SK-N-SH (cell line): ENCODE measurements at places on chromosomes 12 and 14. TPM values are rescaled to one million over a fixed set of nuclear protein-coding genes. Genes with fewer than 3 reads are reported as not detected.

GRCh38 chr12:121524196-121524916 lies 56.5 kb downstream of the KDM2B start:
- no peak for DNase-seq

DNA sequence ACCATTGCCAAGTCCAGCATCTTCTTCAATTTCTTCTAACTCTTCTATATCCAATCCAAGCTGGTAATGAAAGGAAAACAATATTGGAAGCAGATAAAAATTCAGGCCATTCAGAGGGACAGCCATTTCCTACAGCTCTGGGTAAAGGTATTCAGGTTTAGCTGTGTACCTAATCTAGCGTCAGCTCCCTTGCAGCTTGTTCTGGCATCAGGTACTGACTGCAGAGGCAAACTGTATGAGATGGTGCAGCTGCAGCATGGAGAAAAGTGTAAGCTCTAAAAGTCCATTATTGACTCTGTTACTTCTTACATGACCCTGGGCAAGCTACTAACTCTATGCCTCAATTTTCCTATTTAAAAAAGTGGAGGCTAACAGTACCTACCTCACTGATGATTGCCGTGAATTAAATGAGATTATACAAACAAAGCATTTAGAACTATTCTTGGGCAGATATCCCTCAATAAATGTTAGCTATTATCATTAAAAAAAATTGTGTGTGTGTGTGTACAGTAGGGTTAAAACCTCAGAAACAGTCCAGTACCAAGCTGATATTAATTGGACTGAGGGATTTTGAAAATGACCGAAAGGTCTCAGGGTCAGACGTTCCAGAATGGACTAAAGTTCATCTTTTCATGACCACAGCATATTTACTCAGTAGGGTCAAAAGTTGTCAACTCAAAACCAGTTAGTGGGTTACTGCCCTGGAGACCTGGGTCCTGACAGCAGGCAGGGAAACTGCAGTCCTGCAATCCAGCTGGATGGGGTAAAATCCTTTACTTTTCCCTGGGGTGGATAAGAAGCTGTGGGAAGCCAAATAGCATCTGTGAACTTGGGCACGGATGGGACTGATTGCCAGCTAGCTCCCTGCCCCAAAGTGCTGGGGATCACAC lies 8.9 kb downstream of the PYGL start:
- no peak for DNase-seq

DNA sequence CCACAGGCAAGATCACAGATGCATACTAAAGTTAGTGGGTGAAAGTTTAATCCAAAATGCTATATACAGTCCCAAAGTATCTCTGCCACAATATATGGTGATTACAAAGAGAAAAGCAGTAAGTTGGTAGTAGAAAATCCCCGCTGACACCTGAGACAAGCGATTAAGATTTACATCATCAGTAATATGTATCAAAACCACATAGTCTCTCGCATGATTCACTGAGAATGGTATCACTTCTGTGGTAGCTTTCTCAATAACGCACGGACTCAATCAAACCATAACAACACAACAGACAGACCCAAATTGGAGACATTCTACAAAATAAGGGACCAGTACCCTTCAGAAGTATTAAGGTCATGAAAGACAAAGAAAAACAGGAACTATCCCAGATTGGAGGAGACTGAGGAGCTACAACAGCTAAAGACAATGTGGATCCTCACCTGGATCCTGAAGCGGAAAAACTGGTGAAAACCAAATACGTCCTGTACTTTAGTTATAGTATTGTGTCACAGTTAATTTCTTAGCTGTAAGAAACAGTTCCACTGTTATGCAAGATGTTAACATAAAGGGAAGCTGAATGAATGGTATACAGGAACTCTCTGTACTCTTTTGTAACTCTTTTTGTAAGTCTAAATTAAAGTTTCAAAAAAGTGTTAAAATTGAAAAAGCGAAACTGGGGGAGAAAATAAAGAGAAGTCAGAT lies 51.0 kb downstream of the SPTLC2 start:
- no peak for DNase-seq

DNA sequence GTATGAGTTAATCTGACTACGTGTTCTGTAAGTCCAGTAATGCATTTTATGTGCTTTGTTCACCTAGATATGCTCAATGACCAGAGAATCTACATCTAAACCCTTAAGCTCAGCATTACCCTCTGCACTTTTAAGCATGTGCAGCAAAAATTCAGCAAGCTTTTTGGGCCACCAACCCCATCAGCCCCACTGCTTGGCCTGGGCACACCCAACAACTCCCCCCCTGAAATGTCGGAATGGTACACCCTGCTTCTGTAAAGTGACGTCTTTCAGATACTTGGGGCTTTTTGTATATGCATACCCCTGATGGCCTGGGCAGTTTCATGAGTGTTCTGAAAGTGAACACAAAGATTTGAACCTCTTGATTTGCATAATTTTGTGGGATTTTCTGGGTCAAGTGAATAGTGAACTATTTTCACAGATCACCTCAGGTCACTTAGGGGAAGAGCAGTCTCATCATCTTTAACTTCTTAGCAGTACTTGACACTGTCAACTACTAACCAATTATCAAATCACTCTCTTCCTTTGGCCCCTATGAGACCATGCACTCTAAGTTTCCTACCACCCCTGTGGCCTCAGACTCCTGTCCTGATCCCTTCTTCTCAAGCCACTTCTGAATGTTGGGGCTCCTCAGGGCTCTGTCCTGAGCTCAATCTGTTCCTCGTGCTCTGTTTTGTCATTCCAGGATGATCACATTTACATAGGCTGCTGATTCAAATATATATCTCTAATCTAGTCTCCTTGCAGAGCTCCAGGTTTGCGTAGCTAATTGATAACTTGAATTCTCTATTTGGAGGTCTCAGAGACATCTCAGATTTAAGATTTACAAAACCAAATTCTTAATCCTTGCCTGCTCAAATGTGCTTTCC lies 36.3 kb upstream of the PPM1A start:
- no peak for DNase-seq

Gene DIO2
- polyA plus RNA-seq, result 0.91 and 1.1 TPM in 2 replicates

Gene AQP2
- polyA plus RNA-seq, result not detected in 2 replicates

- DNase-seq, result peak; percentile 93
Observed at GRCh38 chr12:1661553-1662335, 29.1 kb upstream of the ADIPOR2 start.

Gene CACNA2D4
- 0.02 TPM in 1 of 2 replicates, not detected in the other for polyA plus RNA-seq

DNA sequence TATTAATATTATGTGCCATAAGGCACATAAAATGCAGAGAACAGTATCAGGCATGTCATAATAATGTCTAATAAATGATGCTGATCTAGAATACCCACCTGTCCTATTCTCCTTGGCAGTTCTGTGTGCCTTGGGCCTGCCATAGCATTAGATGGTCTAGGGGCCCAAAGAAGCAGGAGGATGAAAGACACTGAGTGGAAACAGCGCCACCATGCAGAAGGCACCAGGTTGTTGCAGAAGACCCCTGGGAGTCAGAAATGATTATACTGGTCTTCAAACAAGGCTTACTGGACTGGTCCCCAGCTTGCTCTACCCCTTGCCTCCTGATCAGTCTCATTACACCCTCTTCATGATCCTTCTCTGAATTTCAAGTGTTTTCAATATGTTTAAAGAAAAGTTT lies 353.3 kb downstream of the GRIN2B start:
- no peak for DNase-seq

DNA sequence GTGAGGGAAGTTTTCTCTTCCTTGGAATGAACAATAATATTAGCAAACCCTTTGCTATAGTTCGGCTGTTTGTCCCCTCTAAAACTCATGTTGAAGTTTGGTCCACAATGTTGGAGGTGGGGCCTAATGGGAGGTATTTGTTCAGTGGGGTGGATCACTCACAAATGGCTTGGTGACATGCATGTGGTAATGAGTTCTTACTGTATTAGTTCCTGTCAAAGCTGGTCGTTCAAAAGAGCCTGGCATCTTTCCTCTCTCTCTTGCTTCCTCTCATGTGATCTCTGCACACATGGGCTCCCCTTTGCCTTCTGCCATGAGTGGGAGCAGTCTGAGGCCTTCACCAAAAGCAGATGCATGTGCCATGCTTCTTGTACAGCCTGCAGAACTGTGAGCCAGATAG lies 13.1 kb upstream of the PPP4R4 start:
- no peak for DNase-seq

- DNase-seq, result no peak
Observed at GRCh38 chr12:4045786-4046494, 172.7 kb upstream of the PARP11 start.

GRCh38 chr14:22602862-22603261 lies 4.8 kb downstream of the ABHD4 start:
- no peak for DNase-seq

- no peak for DNase-seq
Observed at GRCh38 chr12:79267580-79267979, 403.0 kb downstream of the SYT1 start.

- peak; percentile 13 for DNase-seq
Observed at GRCh38 chr12:132147423-132148367, 3.4 kb downstream of the NOC4L start.

Gene BEGAIN
- polyA plus RNA-seq, result 4.2 and 4.4 TPM in 2 replicates

DNA sequence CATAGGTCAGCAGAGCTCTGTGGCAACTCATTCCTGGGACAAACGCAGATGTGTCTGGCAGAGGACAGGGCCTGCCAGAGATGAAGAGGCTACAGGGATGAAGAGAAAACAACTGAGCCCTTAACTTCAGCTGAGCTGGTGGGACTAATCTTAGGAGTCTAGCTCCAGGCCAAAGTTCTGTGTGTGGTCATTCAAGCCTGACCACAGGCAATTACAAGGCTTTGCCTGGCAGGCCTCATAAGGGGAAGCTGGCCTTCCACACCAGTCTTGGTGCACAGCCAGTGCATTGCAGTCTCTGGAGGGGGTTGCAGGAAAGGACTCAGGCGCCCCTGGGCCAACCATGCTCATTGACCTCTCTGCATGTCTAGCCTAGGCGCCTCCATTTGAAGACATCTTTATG lies 127.6 kb upstream of the DAAM1 start:
- DNase-seq, result no peak

GRCh38 chr14:66496188-66496807 lies 10.1 kb downstream of the CCDC196 start:
- DNase-seq, result no peak

DNA sequence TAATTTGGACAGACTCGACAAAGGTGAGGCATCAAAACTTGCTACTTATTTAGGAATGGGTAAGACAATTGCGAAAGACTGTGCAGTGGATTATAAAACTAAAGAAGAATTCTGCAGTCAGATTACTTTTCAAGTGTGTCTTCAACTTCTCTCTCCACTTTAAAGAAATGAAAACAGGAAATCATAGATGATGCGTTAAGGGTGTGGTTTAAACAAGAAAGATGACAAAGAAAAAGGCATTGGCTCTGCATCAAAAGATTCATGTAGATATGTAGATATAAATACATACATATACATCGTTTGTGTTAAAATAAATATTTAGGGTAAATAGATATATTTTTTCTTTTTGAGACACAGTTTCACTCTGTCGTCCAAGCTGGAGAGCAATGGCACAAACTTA lies 74.6 kb upstream of the PARP11 start:
- no peak for DNase-seq

Gene AMDHD1
- polyA plus RNA-seq, result 0.07 and 0.10 TPM in 2 replicates
